ENCODE measurements at places on chromosomes 5 and 9. TPM values are rescaled to one million over a fixed set of nuclear protein-coding genes. Genes with fewer than 3 reads are reported as not detected.

Gene ISL1
- total RNA-seq: not detected

Gene SCGB3A2
- not detected for total RNA-seq

Gene PLAC8L1
- not detected for total RNA-seq

Gene LHX3
- not detected for total RNA-seq

Gene ENC1
- 41.0 TPM for total RNA-seq

Gene LAMC3
- 0.28 TPM for total RNA-seq

Gene HMCN2
- under 0.01 TPM for total RNA-seq

Gene PCDHB2
- total RNA-seq: 1.6 TPM

Gene SPINK6
- total RNA-seq: 15.6 TPM

Gene PKN3
- 0.55 TPM for total RNA-seq

Gene PCDHGA10
- 4.3 TPM for total RNA-seq

Gene ARID3C
- total RNA-seq: 0.14 TPM

Gene QRFP
- not detected for total RNA-seq

Gene CDH18
- 0.71 TPM for total RNA-seq
